ENCODE measurements at places on chromosomes 7 and 10.

GRCh38 chr10:52390388-52390787, 76.3 kb downstream of the DKK1 start:
- ATAC-seq, result no peak

- peak; percentile 26 for ATAC-seq
These were observed 25.8 kb upstream of the PPP2R2D start for GRCh38 chr10:131874991-131875451.

- no peak for ATAC-seq
These were observed 47.4 kb upstream of the CC2D2B start for GRCh38 chr10:95860166-95860940.

GRCh38 chr7:103752995-103753394, 236.5 kb downstream of the RELN start:
- no peak for ATAC-seq

DNA sequence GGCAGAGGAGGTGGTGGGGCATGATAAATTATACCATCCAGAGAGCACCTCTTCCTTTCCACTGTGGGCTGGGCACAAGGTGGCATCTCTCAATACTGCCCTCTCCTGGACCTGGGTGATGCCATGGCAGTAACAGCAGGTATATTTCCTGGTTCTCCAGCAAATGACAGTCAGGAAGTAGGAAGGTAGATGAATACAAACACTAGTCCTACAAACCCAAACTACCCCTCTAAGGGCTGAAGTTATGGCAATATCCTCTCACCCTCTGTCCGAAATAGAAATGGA, 1004.9 kb downstream of the KCNMA1 start:
- ATAC-seq, result peak; percentile 31

- no peak for ATAC-seq
These were observed 4.7 kb upstream of the IGF2BP3 start for GRCh38 chr7:23474829-23475575.

GRCh38 chr7:69411466-69411865, 186.8 kb upstream of the AUTS2 start:
- no peak for ATAC-seq

DNA sequence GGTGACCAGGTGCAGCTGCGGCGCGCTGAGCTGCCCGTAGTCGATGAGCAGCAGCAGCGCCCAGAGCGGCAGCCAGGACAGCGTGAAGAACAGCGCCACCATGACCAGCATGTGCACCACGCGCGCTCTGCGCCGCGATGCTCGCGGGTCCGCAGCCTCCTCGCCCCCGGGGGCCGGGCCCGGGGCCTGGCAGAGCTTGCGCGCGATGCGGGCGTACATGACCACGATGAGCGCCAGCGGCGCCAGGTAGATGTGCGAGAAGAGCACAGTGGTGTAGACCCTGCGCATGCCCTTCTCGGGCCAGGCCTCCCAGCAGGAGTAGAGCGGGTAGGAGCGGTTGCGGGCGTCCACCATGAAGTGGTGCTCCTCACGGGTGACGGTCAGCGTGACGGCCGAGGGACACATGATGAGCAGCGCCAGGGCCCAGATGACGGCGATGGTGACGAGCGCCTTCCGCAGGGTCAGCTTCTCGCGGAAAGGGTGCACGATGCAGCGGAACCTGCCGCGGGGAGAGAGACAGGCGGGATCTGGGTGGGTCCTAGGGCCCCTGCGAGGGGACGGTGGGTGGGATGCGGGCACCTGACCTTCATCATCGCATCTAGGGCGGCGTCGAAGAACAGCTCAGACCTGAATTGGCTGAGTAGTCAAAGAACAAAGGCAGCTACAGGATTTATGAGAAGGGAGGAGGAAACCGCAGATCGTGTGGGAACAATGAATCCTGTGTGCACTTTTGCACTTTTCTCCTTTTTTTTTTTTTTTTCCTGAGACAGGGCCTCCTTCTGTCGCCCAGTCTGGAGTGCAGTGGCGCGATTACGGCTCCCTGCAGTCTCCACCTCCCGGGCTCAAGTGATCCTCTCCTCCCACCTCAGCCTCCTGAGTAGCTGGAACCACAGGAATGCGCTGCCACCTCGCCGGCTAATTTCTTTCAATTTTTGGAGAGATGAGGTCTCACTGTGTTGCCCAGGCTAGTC, 22.4 kb upstream of the PPA1 start:
- ATAC-seq, result peak; percentile 48

- peak; percentile 66 for ATAC-seq
These were observed 45.8 kb downstream of the EEPD1 start for GRCh38 chr7:36198854-36199266.

- ATAC-seq, result no peak
These were observed 156.3 kb upstream of the C7orf33 start for GRCh38 chr7:148434181-148434757.

DNA sequence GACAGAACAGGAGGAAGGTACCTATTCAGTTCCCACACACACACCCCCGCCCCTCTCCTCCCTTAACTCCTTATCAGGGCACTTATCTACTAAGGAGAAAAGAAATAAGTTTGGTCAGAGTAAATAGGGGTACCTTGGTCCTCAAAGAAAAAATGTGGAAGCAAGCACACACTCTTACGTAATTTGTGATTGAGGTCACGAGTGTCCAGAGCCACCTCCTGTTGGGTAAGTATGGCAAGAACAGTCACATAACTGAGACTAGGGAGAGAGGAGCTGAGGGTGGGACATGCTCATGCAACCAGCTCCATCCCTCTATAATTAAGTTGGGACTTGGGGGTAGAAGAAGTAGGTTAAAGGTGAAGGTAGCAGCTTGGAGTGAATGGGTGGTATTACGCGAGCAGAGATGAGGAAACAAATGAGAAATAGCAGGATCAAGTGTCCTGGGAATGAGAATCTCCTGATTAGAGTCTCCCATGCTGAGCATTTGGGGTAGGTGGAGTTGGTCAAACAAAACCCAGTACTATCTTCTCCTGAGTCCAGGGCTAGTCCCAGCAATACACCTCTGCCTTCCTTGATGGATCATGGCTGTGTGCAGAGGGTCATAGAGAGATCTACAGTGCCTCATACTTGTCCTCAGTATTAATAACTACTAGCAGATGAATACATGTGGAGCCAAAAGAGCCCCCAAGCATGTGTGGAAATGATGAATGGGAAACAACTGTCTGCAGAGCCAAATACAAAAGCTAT, 77.1 kb downstream of the GSAP start:
- ATAC-seq, result no peak

DNA sequence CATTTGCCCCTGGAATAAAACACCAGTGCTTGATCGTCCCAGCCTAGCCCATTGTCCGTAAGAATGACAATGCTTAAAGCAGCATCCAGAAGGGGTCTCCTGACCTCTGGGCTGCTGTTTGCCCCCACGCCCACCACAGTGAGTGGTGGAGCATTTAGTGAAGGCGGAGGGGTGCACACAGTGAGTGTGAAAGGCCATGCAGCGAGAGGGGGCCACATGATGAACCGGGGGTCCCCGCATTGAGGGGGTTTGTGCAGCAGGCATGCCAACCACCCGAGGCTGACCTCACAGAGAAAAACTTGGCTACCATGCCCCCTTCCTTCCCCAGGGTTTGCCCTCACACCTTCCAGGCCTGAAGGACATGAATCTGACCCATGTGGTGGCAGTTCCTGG, 28.4 kb downstream of the CPXM2 start:
- no peak for ATAC-seq

DNA sequence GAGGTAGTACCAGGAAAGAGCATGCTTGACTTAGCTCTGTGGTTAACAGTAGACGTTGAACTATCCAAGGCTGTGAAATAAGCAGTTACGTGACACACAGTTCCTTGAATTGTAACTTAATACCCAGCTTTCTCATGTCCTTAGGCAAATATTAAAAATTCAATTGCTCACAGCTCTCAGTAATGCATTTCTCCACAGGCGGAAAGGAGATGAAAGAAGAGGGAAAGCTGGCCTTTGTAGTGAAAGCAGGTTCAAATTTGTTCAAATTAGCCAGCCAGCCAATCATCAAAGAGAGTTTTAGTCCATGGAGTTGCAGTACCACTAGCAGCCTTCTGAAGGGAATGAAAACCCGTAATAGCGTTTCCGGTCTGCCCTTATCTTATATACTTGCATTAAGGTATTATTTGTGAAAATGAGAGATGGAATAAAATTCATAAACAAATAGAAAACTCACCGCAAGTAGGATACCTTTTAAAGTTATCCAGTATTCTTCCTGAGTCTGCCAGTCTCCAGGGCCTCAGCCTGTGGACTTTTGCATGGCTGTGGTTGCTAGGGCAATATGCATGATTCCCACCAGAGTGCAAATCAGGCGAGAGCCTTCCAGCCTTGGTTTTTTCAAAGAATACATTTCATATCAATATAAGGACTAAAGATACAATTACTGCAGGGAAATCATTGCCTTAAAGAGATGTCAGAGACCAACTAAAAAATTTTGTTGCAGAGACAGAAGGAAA, 795.5 kb downstream of the TNS3 start:
- no peak for ATAC-seq

DNA sequence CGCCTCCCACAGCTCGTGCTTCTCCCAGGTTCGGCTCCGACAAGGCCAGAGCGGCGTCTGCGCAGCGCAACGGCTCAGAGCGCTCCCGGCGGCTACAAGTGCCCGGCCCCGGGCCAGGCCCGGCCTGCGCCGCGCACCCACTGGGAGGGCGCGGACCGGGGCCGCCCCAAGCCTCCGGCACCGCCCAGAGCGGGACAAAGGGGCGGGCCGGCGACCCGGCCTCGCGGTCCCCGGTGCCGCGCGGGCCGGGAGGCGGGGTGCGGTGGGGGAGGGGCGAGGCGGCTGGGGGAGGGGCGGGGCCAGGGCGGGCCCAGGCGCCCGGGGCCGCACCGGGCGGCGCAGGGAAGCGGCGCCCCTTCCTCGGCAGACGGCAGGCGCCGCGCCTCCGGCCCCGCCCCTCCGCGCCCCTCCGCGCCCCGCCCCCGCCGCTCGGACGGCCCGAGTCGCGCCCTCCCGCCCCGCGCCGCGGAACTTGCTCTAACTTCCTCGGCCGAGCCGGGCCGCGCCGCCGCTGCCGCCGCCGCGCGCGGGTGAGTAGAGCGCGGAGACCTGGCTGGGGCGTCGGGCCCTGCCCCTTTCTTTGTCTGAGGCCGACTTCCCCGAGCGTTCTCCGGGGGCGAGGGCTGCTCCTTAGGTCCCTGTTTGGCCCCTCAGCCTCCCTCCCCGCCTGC, at the start of gene TSPAN14:
Gene TSPAN14, plus strand, starts transcription at position 469 of the 671 bp plus-strand sequence. CDS start 34,924 bp downstream, outside the sequence.
- ATAC-seq, result peak; percentile 74

DNA sequence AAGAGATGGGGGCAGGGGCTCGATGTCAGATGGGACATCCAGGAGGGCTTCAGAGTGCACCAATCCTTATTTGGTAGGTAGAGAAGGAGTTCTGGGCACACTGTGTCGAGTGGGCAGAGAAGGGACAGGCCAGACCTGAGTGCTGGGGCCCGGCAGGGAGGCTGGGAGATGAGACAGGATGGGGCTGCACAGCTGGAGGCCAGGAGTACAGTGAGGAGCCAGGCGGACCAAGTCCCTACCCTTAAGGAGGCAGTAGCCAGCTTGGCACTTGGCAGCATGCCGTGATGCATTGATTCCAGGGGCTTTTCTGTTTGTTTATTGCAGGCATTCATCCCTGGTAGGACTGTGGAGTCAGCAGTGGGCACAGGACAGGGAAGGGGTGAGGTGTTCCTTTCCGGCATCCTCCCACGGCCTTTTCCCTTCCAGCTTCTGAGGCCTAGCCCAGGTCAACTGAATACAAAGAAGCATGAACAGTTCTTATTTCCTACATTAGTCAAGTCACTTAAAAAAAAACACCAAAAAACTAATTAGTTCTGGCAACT, 168.8 kb upstream of the CDCA7L start:
- no peak for ATAC-seq

GRCh38 chr7:50371551-50372021, 67.1 kb downstream of the IKZF1 start:
- ATAC-seq, result peak; percentile 52

GRCh38 chr7:54632696-54633095, 90.5 kb downstream of the VSTM2A start:
- no peak for ATAC-seq

- no peak for ATAC-seq
These were observed 85.5 kb downstream of the CUL2 start for GRCh38 chr10:35004651-35005050.

DNA sequence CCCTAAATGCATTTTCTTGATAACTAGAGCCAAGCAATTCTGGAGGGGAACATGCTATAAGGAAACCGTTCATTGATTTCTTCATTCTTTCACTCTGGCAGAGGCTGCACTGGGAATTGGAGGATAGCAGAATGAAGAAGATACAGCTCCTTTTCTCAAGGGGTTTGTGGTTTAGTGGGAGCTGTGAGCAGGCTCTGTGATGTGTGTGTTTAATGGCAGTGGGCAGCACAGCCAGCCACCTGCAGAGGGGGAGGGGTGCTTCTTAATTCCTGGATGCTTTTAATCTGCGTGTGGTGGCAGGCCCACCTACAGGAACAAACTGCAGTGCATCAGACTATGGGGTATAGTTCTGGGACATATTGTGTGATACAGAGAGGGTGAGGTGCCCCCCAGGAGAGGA, 31.9 kb downstream of the RPS24 start:
- no peak for ATAC-seq

- ATAC-seq, result no peak
These were observed 41.2 kb downstream of the CAMK2B start for GRCh38 chr7:44284216-44284615.

DNA sequence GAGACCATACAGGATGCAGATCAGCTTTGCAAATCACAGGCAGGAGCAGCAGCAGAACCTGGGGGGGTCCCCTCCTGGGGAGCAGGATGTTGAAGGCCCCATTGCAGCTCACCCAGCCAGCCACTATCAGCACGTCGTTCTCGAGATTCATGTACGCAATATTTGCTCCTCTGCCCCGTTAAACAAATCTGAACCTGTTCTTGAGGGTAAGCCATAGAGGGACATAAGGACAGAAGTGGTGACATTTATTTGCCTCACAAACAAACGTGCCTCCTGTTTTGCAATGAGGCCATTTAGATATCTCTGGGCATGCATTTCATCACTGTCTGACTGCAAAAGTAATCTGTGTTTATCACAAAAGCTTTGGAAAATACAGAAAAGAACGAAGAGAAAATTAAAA, 87.3 kb upstream of the BAIAP2L1 start:
- ATAC-seq, result no peak

DNA sequence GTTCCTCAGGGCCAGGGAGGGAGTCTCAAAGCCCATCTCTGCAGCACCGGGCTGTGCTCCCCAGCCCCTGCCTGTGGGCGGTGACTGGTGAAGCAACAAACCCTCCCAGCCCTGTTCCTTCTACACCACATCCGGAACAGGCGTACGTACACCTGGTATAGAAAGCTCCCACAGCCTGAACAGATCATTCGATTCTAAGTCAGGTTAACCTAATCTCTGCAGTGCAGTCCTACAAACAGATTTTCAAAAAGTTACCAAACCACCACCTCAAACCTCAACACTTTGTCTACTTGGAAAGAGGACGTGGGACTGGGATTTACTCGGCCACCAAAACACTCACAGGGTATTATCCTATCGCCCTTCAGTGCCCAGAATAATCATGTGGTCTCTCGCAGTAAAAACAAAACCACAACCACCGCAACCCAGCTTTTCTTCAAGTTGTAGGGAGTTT, 238.4 kb downstream of the DIP2C start:
- peak; percentile 99 for ATAC-seq

Measured in activated T-helper 17 cell treated with anti-CD3 and anti-CD28 coated beads, Interleukin-2, amount 50 U/mL, for 72 hours (primary cell).